Globus pallidus (tissue), 1 donor: ENCODE measurements at places on chromosomes 7 and 10.

DNA sequence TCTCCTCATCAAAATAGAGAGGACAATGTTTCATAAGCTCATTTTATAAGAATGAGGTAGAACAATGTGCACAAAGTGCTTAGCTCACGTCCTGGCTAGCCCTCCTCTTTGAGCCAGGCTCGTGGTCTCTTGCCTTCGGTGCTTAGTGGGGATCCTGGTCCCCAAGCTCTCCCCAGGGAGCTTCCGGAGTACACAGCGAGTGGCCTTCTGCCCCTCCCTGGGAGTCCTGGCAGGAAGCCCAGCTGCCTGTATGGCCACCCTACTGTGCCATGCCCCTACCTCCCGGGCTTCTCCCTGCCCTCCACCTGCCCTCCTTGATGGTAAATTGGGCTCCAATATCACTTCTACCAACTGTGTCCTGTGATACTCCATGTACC, 868 bp downstream of the MYO1G start:
- no peak for DNase-seq

- DNase-seq, result no peak
These were observed 44.7 kb downstream of the COL13A1 start for GRCh38 chr10:69846293-69846921.

DNA sequence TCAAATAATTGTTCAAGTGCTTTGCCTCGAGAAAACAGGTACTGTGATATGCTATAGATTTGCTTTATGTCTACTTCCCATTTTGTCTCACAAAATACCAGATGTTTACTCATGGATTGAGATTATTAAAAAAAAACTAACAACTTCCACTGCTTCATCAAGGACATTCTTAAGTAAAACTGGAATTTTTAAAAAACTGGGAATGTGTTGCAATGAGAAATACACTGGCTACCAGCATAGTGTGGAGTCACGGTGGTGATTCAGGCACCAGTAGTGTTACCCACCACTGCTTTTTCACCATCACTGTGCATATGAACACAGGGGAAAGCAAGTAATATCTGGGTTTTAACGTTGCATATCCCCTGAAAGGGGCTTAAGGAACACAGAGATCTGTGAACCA, 21.2 kb downstream of the FIGNL1 start:
- no peak for DNase-seq

GRCh38 chr7:128407751-128408708, 1.8 kb downstream of the IMPDH1 start:
- no peak for DNase-seq

DNA sequence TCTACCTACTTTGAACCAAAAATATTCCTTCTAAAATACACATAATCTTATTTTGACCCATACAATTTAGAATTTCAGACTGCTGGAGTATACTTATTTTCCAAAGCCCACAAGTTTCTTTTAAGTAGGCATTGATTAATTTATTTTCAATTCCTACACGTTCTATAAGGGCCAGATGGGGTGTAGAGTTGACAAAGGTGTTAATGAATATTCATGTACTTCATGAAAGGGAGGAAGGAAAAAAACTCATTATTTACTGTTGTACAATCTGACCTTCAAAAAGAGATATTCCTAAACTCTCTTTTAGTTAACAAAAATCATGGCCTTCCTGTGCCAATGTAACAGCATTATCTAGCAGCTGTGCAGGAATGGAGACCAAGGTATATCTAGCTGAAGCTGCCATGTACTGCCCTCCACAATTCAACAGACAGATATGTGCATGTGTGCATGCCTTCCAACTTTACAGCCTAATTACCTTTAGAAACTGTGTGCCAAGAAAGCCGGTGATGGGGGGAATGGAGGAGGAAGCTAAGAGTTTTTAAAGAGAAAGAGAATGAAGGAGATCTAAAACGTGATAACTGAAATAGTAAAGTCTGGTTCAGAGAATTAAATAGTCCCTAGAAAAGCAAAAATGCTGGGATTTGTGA, 108.9 kb downstream of the UPF2 start:
- DNase-seq, result no peak

DNA sequence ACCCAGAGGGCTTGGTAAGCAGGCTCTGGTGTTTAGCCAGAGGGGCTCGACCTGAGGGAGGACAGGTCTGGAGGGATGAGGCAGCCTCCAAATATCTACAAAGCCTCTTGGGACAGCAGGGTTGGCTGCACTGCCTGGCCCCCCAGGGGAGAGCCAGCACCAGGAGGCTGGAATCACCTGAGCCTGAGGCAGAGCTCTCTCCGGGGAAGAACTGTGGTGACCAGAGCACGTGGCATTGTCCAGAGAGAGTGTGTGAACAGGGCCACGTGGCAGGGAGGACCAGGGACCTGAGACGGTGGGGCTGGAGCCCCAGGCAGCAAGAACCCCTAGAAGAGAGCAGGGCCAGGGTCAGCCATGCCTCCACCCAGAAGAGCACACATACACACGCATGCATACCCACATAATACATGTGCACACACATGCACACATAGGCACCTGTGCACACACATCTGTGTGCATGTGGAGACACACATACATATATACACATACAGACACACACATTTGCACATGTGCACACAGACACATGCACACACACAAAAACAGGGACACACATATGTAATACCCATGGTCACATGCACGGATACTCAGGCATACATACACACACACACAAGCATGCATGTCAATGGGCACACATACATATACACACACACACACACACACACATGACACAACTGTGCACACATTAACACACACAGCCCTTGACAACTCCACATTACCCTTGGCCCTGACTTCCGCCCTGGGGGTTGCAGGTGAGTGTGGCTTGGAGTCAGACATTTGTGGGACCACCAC, 94.9 kb downstream of the MYL10 start:
- DNase-seq, result no peak

- no peak for DNase-seq
These were observed 43.7 kb upstream of the FAM180A start for GRCh38 chr7:135792363-135792668.

- no peak for DNase-seq
These were observed 184.4 kb upstream of the LYZL2 start for GRCh38 chr10:30813872-30814481.

DNA sequence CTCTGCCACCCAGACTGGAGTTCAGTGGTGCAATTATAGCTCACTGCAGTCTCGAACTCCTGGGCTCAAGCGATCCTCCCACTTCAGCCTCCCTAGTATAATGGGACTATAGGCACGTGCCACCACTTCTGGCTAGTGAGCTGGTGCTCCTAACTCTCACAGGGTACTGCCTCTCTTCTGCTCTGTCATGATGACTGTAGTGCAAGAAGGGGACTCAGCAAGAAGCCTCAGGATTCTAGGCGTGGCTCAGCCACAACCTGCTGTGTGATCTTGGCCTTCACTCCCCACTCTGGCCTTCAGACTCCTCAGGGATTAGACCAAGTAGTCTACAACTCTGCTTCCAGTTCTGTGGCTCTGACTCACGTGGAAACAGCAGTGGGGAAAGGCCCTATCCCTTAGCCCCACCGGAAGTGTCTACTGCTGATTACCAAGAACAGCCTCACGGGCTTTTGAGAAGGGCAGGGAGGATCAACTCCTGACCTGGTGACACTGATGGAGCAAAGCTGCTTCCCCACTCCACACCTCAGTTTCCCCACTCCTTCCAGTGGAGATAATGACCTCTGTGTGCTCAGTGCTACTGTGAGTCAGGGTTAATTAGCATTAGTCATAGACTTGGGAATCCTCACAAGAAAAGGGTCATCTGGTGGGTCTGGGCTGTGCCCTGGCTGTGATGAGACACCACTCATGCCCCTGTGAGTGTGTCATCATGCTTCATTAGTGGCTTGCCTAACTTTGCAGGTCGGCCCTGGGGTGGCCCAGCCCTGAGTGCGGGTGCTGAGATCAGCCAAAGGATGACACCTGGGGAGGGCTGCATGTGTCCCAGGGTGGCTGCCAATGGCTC, 41.1 kb downstream of the ZC3HC1 start:
- no peak for DNase-seq

GRCh38 chr7:32177232-32177631, 107.0 kb upstream of the PDE1C start:
- DNase-seq, result no peak

GRCh38 chr7:148245381-148245780, 345.2 kb upstream of the C7orf33 start:
- no peak for DNase-seq

GRCh38 chr7:24440892-24441291, 132.4 kb upstream of the PALS2 start:
- DNase-seq, result no peak

GRCh38 chr7:149735181-149735602, 38.2 kb downstream of the ZNF467 start:
- DNase-seq, result no peak

DNA sequence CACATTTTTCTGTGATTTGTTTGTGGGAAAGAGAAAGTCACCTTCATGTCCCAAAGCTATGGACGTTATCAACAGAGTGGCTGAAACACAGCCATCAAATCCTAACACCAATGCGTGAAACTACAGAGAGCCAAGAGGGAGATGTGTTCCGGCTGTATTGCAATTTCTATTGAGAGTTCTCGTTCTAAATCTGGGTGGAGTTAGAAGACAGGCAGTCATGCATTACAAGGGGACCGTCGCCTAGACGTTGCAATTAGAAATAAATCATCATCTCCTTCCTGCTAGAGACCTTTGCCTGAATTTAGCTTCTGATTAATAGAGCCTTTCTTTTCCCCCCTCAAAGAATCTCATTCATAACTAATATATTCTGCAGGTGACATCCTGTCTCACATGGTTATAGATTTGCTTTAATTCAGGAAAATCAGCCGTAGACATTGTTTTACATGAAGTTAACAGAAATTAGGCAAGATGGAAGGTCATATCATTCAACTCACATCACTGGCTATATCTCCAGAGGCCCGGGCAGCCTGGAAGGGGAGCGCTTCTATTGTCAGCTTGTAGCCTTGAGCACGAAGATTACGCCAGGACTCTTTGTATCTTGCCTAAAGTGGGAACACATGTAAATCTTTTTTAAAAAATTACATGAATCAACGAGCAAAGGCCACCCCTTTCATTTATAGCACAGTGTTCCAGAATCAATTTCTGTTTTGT, 52.6 kb downstream of the HABP2 start:
- DNase-seq, result no peak

GRCh38 chr7:108002726-108003598, at the start of gene LAMB1:
Gene LAMB1, minus strand, starts transcription at chr7:108003161. Its CDS starts 276 bp downstream, at chr7:108002885.
- DNase-seq, result no peak

- no peak for DNase-seq
These were observed 94.9 kb downstream of the TMEM130 start for GRCh38 chr7:98774884-98775283.

- DNase-seq, result no peak
These were observed 308.7 kb downstream of the ANKRD30A start for GRCh38 chr10:37434091-37434490.

DNA sequence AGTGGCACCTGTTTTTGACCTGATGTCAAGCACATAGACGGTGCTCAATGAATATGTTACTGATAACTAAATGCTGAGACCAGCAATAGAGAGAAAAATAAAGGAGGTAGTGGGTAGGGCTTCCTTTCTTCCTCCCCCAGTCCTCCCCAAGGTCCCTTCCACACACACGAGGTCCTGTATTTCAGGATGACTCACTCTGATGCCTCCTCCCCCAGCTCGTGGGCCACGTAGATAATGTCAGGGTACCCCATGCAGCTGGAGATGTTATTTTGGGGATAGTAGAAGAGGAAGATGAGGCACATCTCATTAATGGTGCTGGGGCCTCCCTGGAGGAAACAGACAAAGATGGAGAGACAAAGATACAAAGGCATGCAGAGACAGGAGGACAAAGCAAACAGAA, 17.3 kb downstream of the PRSS58 start:
- DNase-seq, result no peak

GRCh38 chr10:17578603-17579002, 38.6 kb downstream of the HACD1 start:
- DNase-seq, result no peak

- DNase-seq, result no peak
These were observed 17.6 kb downstream of the NT5C3A start for GRCh38 chr7:33044986-33045385.

GRCh38 chr10:48506147-48506917, 98.5 kb downstream of the ARHGAP22 start:
- no peak for DNase-seq

- DNase-seq, result no peak
These were observed 86.7 kb upstream of the ADRB1 start for GRCh38 chr10:113957013-113957412.

GRCh38 chr10:32253821-32254220, 93.1 kb downstream of the EPC1 start:
- no peak for DNase-seq

- DNase-seq, result no peak
These were observed 439.3 kb downstream of the RPS24 start for GRCh38 chr10:78473006-78473405.

- no peak for DNase-seq
These were observed 430.9 kb downstream of the SORCS3 start for GRCh38 chr10:105071980-105072379.

DNA sequence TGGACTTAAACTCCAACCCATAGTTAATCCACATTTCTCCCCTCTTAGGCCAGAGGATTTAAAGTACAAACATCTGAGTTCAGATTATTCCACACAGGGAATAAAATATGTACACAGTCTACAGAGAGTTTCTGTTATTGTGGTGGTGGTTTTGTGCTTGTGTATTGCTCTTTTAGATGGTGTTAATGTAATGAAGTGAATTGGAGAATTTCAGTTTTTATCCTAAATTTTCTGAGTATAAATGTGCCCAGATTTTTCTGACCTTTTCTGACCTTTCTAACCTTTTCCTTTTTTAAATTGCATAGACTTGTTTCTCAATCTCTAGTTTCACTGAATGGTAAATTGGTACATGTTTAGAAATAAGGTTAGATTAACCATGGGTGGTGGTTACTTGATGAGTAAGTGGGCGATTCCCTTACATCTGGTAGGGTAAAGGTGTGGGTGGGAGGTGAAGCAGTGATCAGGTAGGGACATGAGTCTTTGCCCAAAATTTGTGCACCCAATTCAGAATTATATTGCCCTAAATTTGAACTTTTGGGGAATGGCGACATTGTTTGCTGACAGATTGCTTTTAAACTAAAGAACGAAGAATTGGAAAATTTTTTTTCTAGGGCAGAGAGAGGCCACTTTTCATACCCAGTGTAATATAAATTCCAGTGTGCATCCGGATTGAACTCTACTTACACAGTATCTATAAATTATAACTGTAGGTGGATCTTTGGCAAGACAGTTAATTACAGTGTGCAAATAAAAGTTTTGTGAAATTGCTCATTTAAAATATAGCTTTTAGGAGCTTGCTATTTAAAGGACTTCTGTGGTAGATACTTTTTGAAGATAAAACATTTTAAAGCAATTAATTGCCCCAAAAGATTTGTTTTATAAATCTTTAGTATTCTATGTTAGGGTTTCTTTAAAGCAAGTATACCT, 62.2 kb downstream of the ST7 start:
- DNase-seq, result no peak

GRCh38 chr10:43170491-43170890, 32.2 kb downstream of the CSGALNACT2 start:
- no peak for DNase-seq

DNA sequence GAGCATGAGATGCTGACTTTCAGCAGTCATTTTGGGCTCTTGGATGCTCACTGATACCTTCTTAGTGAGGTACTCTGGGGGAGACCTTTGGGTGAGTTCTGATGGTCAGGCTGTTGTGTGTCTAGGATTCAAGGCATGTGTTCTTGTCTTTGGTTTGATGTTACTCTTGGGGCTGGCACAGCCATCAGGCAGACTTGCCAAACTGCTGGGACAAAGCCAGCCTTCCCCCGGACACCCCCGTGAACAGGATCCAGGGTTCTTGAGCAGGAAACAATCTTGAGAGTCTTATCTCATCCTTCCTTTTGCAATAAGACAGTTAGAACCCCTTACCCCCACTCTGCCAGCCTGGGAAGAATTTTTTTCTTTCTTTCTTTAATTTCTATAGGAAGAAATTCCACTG, 42.2 kb downstream of the SUFU start:
- DNase-seq, result no peak

GRCh38 chr7:2808891-2809665, 35.0 kb downstream of the GNA12 start:
- no peak for DNase-seq
